ENCODE measurements at places on chromosomes 12 and 14. TPM values are rescaled to one million over a fixed set of nuclear protein-coding genes. Genes with fewer than 3 reads are reported as not detected.

Gene CLEC1B
- total RNA-seq: not detected

Gene PTPRQ
- total RNA-seq: not detected

Gene RPL10L
- not detected for total RNA-seq

Gene TTC9
- total RNA-seq: 0.05 TPM

Gene CLEC2B
- total RNA-seq: 64.1 TPM

Gene POTEG
- not detected for total RNA-seq

Gene CPNE6
- total RNA-seq: not detected

Gene CNTN1
- not detected for total RNA-seq

Gene C12orf50
- not detected for total RNA-seq

Gene NKX2-1
- total RNA-seq: not detected

Gene SERPINA12
- total RNA-seq: not detected

Gene PAPLN
- 19.7 TPM for total RNA-seq

Gene PRB3
- not detected for total RNA-seq

Gene TSPAN19
- total RNA-seq: not detected

Gene GOLT1B
- total RNA-seq: 28.6 TPM

Gene IL31
- not detected for total RNA-seq

Gene GLTP
- total RNA-seq: 71.0 TPM

Gene INSM2
- not detected for total RNA-seq

Gene EDDM3A
- not detected for total RNA-seq

Gene FOXA1
- 0.39 TPM for total RNA-seq

Gene MAP3K9
- not detected for total RNA-seq

Gene HOXC9
- not detected for total RNA-seq

Gene ST8SIA1
- total RNA-seq: not detected

Gene FAM181A
- not detected for total RNA-seq

Gene CLSTN3
- 15.8 TPM for total RNA-seq

Gene C12orf76
- total RNA-seq: 7.2 TPM

Gene PSEN1
- 25.0 TPM for total RNA-seq

Gene CEP170B
- 20.8 TPM for total RNA-seq

Gene SLC4A8
- total RNA-seq: 1.2 TPM

Gene RPL6
- 1,572 TPM for total RNA-seq

Gene CMKLR1
- total RNA-seq: not detected

Gene MIP
- not detected for total RNA-seq

Gene PPP1R3E
- 1.00 TPM for total RNA-seq

Gene MDP1
- 15.9 TPM for total RNA-seq

Gene NYNRIN
- 5.5 TPM for total RNA-seq

Gene SLC25A47
- not detected for total RNA-seq

Gene HAL
- not detected for total RNA-seq

Gene PCED1B
- total RNA-seq: not detected

Gene BCL2L2
- total RNA-seq: 11.4 TPM

Gene HNF1A
- not detected for total RNA-seq

Gene SPIC
- not detected for total RNA-seq

Gene BCAT1
- total RNA-seq: 100 TPM

Gene DDN
- under 0.01 TPM for total RNA-seq

Gene SERPINA5
- 0.15 TPM for total RNA-seq

Gene ZNF605
- 1.5 TPM for total RNA-seq

Gene SLC7A8
- not detected for total RNA-seq

Gene LTB4R
- 12.9 TPM for total RNA-seq

Gene ZNF891
- 0.30 TPM for total RNA-seq

Gene SLC24A4
- total RNA-seq: not detected

Gene KLRC4
- not detected for total RNA-seq

Gene LRP6
- total RNA-seq: 11.7 TPM

Gene KCNC2
- total RNA-seq: not detected

Gene KRT74
- not detected for total RNA-seq

Gene CLECL1
- not detected for total RNA-seq

Gene MANSC1
- total RNA-seq: 31.1 TPM

Gene NEUROD4
- not detected for total RNA-seq
